ENCODE measurements at places on chromosomes 2 and 18.
A peak's percentile ranks its signal among the peaks of the same experiment; 100 is the strongest.

GRCh38 chr2:195367809-195368208 lies 289.2 kb upstream of the SLC39A10 start:
- no peak for DNase-seq

- no peak for DNase-seq
Observed at GRCh38 chr2:74474899-74475298, 2.4 kb upstream of the MRPL53 start.

- no peak for DNase-seq
Observed at GRCh38 chr18:59718464-59719157, 21.4 kb upstream of the CCBE1 start.

GRCh38 chr18:22391407-22392345 lies 26.0 kb downstream of the CTAGE1 start:
- no peak for DNase-seq

GRCh38 chr2:127034883-127035611 lies 71.9 kb downstream of the BIN1 start:
- DNase-seq: no peak

GRCh38 chr18:6269660-6270332 lies 144.9 kb downstream of the L3MBTL4 start:
- no peak for DNase-seq

DNA sequence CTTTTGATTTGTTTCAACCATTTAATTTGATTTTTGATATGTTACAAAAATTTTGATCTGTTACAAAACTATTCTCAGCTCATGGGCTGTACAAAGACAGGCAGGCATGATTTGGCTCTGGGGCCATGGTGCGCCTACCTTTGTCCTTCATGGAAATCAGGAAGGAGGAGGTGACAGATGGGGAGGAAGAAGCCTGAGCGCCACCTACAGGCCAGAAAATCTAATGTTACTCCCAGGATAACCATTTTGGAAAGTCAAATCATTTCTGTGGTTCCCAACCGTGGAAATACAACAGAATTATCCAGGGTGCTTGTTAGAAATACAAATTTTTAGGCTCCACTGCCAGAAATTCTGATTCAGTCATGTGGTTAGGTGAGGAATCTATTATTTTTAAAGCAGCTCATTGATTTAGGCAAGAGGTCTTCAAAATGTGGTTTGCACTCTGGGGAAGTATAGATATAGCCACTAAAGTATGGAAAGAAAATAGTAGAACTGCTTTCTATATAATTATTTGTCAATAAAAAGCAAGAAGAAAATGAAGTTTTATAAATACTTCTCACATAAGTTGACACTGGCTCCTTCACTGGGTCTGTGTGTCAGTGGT lies 93.9 kb downstream of the EVA1A start:
- peak; percentile 64 for DNase-seq

GRCh38 chr2:12612671-12613070 lies 104.1 kb upstream of the TRIB2 start:
- no peak for DNase-seq

DNA sequence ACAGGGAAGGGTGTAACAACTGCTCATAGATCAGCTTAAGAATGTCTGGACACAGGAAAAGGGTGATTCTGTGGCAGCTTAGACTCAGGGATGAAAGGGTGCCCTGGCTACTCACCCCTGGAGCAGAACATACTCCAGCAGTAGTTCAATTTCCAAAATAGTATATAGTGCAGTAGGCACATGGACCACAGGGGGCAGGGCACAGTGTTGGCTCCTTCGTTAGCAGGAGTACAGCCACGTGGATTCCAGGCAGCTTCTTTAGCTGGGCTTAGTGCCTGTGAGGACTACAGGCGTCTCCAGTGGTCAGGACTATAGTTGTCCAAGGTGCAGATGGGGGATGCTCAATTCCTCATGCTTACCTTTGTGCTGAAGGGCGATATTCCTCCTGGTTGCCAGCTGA lies 277.5 kb upstream of the DDX18 start:
- no peak for DNase-seq

DNA sequence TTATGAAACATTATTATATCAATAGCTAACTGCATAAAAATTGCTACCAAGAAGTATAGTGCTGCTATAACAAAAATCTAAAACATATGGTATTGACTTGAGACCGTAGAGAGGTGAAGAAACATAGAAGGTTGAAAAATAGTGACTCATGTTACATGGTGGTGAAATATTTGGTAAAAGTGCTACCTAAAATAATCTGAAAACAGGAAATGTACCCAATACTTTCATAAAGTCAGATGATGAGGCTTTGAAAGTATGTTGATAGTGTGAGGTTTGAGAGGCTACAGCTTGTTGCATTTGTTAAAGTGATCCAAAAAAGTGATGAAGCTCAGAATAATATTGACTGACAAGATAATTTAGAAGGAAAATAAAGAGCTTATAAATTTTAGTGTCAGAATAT lies 718.7 kb upstream of the SLC8A1 start:
- no peak for DNase-seq

- DNase-seq: no peak
Observed at GRCh38 chr2:175371378-175371777, 189.9 kb upstream of the ATP5MC3 start.

DNA sequence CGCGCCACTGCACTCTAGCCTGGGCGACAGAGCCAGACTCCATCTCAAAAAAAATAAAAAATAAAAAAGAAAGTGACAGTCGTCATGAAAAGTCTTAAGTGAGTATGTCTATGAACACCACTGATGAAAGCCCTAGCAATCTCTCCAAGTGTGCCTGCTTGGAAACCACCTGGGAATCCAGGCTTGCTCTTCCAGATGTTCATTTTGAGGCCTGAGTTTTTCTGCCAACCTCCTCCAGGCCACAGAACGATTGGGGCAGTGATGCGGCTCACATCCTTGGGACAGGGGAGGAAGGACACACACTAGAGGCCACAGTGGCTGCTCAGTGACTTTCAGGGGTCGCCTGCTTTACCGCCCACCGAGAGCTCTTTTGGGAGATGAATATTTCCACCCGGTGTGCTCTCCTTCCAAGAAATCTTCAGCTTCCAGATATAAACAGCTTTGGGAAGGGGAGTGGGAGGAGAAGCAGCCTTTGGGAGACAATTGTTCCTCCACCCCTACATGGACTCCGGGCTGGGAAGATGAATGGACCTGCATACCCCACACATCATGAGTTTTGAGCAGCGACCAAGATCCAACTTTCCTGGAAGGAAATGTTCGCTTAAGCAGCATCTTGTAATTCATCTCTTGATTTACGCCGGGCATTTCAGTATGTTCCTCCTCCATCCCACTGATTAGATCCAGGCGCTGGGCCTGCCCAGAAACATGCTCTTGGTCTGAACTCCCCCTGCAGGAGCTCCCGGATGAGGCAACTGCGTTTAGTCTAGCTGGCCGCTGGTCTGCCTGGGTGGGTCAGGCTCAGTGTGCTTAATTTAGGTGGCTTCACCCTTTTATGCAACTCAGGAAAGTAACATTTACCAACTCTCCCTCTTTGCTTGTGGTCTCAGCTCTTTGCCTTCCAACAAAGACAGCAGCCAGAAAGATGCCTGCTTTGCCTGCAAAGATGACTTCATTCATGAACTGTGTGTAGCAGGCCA lies 6.2 kb upstream of the ARMC9 start:
- peak; percentile 50 for DNase-seq

DNA sequence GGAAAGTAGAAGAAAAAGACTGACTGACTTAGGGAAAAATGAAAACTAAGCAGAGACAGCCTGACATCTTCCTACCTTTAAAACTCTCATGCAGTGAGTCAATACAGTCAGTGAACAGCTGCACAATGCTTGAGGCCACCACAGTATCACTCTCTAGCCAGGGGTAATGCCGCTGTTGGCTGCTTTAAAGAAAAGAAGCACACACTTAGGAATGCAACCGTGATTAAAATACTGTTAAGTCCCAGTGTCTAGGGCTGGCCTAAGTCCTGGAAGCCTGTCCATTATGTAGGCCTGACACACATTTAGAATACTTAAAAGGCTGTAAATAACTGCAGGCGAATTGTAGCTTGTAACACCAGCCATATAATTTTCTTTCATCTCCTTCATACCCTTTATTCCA lies 50.7 kb downstream of the SIGLEC15 start:
- DNase-seq: no peak

DNA sequence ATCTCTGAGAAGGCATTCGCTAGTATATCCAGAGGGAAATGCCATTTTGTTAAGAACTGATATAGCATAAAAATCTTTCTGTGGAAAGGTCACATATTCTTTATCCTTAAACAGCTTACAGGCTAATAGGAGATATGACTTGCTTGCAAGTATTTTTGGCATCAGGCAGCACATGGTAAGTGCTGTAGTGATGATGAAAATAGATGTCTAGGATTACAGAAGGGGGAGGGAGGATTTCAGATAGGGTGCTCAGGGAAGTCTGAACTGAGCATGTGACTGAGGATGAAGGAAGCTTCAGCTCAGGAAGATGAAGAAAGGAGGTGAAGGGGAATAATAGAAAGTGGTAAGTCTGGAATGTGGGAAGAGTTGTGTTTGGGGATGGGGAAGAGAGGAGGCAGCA lies 158.5 kb upstream of the NOSTRIN start:
- DNase-seq: no peak

DNA sequence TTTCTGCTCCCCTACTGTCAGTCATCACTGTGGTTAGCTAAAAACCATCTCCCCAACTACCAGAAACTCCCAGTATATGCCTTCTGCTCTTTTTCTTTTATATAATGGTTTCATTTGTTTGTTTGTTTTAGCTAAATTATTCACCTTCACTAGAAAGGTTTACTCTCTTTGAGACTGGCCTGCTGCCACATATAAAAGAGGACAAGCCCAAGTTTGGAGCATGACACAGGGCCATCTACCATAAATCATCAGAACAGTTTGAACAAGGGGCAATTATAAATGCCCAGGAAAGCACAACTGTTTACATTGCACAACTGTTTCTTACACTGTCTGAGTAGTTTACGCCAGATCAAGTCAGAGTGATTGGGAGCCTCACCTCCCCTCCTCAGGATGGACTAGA lies 471.0 kb upstream of the PIK3C3 start:
- no peak for DNase-seq

GRCh38 chr18:42275949-42276730 lies 321.1 kb downstream of the PIK3C3 start:
- DNase-seq: no peak

DNA sequence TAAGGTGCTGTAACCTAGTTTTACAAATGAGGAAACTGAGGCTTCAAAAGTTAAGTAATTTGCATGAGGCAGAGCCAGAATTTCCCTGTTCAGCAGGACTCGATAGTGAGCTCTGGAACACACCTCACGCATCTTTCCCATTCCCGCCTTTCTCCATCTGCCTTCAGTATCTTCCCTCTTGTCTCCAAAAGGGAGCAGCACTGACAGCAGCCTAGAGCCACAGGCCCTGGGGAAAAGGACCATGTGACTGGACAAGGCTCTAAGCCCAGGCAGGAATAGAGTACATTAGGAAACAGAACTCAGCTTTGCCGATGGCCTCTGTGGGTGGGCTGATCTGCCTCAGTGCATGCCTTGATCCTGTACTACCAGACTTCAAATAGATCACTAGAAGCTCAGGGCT lies 21.5 kb downstream of the GPR155 start:
- DNase-seq: no peak

GRCh38 chr2:105853354-105854088 lies 108.8 kb downstream of the NCK2 start:
- no peak for DNase-seq

DNA sequence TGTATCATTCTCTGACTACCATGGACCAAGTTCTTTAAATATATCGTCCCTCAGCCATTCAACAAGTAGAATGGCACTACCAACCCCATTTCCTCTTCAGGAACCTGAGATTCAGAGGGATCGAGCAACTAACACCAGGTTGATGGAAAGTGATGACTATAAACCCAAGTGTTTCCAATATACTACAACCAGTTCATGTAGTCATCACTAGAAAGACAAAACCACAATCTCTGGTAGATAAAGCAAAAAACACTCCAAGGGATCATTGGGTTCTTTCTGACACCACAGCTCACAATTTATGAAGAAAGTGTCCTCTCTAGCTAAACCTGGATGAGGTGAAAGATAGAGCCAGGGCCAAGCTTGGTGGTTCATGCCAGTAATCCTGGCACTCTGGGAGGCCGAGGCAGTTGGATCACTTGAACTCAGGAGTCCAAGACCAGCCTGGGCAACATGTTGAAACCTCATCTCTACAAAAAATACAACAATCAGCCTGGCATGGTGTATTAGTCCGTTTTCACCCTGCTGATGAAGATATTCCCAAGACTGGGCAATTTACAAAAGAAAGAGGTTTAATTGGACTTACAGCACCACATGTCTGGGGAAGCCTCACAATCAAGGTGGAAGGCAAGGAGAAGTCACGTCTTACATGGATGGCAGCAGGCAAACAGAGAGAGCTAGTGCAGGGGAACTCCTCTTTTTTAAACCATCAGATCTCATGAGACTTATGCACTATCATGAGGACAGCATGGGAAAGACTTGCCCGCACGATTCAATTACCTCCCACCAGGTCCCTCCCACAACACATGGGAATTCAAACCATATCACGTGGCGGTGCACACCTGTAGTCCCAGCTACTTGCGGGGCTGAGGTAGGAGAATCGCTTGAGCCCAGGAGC lies 2.2 kb downstream of the CD226 start:
- no peak for DNase-seq

DNA sequence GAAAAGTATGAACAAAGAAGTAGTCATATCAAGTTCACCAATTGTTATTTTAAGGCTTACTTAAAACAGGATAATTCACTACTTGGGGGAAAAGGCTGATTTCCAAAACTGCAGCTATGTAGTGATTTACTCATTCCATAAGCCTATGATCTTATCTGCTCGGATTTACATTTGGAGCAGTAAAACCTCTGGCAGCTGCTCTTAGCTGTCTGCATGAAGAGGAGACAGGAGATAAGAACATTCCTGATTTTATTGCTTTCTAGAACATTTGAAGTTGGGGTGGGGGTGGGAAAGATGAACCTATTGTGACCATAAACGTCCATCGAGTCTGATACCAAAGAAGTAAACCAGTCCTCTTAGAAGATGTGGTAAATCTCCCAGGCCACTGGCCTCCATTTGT lies 120.9 kb downstream of the MMADHC start:
- no peak for DNase-seq

DNA sequence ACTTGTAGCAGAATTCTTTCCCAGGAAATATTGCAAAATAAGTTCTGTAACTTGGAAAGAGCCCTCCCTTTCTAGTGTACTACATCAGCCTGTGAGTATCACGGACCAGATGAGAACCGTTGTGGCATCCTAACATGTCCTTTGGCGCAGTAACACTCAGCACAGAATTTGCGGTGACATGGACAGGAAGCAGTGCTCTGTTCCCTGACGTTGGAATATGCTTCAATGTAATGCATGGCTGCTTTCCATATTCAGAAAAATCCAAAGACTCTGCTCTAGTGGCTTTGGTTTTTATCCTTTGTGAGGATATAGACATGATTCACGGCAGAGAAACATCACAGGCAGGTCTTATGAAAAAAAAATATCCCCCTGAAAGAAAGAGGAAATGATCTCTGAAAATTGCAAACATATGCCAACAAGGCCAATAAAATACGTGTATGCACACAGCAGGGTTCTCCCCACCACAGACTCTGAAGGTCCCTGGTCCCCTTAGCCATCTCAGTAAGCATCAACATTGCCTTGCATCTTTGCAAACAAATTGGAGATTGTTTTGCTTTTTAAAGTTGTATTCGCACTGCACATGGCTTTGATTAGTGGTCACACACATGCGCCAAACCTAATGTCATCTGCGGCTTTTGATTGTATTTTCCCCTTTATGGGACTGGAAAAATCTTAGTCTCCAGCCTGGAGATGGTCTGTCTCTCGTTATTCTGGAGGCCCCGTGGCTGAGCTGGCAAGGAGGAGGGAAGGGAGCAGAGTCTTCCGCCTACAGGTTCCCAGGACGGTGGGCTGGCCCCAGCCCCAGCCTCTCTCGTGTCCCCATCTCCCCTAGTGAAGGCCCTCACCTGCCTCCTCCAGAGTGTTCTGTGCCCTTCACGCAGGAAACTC lies 122.9 kb downstream of the COPS8 start:
- DNase-seq: no peak

All from erythroblast (primary cell).